ENCODE measurements at places on chromosomes 13 and 19.

DNA sequence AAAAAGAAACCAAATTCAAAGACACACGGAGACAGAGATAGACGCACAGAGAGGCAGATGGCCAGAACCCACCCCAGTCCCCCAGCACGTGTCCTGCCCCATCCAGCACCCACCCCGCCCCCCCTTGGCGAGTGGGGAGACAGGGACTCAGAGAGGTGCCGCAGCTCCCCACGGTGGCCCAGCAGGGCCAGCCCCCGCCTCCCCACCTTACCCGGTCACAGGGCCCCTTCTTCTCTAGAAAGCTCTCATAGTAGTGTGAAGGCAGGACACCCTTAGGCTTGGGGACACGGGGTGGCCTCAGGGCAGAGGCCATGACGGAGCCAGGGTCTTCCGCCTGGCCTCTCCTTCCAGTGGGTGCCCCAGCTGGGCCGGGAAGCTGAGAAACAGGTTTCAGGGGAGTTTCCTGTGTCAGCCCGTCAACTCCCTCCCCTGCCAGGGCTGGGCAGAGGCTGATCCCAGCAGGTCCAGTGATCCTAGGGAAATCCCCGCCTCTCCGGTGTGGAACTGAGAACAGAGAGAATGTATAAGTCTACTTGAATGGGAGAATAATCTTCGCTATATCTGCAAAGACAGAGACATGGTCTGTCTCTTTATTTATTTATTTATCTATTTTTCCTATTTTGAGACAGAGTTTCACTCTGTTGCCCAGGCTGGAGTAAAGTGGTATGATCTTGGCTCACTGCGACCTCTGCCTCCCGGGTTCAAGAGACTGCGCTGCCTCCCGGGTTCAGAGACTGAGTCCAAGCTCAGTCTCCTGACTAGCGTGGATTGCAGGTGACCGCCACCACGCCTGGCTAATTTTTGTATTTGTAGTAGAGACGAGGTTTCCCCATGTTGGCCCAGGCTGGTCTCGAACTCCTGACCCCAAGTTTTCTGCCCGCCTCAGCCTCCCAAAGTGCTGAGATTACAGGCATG lies at the start of gene STAP2:
TSS of gene STAP2 (minus strand) at position 387 of the 915 bp plus-strand sequence. CDS start at position 313, 74 bp downstream.
- peak; percentile 37 for DNase-seq

GRCh38 chr19:18123819-18124218 lies 26.2 kb downstream of the MAST3 start:
- no peak for DNase-seq

DNA sequence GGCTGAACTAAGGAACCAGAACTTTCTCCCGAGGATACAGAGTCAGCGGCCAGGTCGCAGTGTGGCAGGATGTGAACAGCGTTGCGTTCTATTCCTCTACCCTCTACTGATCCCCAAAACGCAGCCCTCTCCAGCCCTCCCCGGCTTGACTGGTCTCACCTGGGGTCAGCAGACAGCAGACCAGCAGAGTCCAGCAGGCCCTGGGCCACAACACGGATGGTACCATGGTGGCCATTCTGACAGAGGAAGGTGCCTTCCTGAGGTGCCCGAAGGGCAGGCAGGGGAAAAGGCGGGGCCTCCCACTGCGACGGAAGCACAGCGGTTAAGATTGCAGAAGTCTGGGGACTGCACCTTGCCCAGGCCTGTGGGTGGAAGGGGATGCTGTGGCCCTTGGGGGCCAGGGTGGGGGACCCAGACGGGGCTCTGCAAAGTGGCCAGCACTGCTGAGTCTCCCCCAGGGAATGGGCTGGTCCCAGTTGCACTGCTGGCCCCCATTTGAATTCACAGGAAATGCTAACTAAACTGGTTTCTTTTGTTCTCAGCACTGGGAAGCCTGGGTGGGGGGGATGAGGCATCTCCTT lies at the start of gene ICAM3:
TSS of gene ICAM3 (minus strand) at position 245 of the 581 bp plus-strand sequence. CDS start at position 235, 10 bp downstream.
- DNase-seq, result peak; percentile 80

DNA sequence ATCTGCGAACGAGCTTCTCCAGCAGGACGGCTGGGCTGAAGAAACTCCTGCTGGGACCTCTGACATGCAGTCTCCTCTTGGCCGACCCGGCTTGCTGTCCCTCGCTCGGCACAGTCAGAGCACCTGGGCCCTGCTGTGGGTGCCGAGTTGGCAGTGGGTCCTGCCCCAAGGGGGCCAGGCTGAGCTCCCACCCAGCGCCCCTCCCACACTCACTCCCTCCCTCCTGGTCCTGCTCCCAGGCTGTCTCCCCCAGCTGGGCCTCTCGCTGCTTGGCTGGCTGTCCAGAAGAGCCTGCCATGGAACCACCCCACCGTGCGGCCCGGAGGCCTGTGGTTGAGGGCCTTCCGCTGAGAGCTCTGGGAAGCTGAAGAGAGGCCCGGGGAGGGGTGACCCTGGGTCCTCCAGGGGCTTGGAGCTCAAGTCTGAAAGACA lies 6.0 kb downstream of the AKT2 start:
- no peak for DNase-seq

DNA sequence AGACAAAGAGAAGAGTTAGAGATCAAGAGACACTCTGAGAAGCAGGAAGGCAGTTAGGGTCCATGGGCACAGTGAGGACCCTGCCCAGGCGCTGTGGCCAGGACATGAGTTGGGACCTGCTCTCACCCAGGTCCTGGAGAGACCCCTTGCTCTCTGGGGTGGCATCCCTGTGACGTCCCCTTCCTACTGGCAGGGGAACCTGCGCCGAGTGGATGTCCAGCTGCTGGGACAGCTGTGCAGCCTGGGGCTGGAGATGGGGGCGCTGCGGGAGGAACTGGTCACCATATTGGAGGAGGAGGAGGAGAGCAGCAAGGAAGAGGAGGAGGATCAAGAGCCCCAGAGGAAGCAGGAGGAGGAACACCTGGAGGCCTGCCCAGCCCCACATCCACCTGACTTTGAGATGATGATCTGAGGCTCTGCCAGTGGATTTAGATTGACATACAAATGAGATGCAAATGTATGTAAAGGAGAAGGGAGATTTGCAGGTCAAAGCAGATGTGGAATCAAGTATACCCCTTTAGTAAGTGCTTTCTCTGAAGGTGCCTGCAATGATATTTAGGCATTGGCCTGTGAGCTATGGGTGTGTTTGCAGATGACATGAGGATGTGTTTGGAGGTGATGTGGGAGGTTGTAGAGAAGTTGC lies 978 bp downstream of the ERICH4 start:
- no peak for DNase-seq

GRCh38 chr19:6766357-6767080 lies 716 bp downstream of the SH2D3A start:
- DNase-seq, result peak; percentile 31

GRCh38 chr13:111184458-111185401 lies 69.6 kb downstream of the ARHGEF7 start:
- DNase-seq, result peak; percentile 47

GRCh38 chr19:5690955-5691821 lies 1.1 kb downstream of the RPL36 start:
- peak; percentile 47 for DNase-seq

DNA sequence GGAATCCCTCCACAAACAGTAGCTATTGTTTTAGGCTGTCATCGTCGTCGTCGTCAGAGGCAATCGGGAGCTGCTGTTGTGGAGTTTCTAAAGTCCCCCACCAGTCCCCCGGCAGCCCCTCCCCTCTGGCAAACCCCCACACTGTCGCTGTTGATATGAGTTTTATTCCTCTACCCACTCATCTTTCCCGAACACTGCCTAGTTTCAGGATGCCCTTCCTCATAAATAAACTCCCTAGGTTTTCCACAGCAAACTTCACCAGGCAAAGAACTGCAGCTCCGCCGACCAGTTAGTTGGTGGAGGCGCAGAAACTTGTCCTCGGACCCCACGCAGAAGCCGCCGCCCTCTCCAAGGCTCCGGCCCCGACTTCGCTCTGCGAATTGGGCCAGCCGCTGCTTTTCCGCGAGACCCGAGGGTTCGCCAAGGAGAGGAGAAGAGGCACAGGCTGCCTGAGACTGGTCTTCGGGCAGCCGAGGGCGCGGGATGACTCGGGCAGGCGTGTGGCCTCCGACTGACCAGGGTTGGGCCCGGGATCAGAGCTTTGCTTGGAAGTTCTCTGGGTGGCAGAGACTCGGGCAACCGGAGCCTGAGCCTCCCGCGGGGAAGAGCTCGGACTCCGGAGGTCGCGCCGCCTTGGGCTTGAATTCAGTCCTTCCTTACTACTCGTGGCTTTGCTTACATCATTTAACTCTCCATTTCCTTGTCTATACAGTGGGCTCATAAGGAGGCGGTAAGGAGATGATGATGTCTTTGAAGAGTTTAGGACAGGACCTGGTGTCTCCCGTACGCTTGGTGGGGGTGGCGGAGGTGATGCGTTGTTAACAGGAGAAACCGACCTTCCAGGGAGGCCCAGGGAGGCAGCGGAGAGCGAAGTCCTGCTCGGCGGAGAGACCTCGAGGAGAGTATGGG lies 7.9 kb downstream of the PDX1 start:
- DNase-seq, result no peak

- no peak for DNase-seq
These were observed 135.7 kb upstream of the SERP2 start for GRCh38 chr13:44237881-44238421.

GRCh38 chr13:33110713-33111413 lies 94.6 kb downstream of the KL start:
- no peak for DNase-seq

GRCh38 chr13:28231642-28232041 lies 93.3 kb downstream of the PAN3 start:
- no peak for DNase-seq

GRCh38 chr19:36838784-36839324 lies 667 bp upstream of the ZNF790 start:
- DNase-seq, result no peak

DNA sequence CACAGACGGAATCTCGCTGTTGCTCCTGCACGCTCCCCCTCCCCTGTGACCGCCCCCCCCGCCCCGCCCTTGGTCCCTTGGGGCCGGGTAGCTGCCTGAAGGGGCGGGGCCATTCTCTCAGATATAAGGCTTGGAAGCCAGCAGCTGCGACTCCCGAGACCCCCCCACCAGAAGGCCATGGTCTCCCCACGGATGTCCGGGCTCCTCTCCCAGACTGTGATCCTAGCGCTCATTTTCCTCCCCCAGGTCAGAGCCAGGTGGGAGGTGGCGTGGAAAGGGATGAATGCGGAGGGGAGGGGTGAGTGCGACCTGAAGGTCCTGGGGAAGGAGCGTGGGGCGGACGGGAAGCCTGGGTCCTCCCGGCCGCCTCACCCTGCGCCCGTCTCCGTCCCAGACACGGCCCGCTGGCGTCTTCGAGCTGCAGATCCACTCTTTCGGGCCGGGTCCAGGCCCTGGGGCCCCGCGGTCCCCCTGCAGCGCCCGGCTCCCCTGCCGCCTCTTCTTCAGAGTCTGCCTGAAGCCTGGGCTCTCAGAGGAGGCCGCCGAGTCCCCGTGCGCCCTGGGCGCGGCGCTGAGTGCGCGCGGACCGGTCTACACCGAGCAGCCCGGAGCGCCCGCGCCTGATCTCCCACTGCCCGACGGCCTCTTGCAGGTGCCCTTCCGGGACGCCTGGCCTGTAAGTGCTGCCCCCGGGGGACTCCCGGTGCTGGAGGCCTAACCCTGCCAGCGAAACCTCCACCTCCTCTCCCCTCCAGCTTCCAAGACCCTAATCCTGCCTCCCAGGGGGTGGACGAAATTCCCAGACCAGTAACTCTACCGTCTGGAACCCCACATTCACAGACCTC lies at the start of gene DLL3:
TSS of gene DLL3 (plus strand) at position 150 of the 845 bp plus-strand sequence. CDS start at position 178, 28 bp downstream.
- no peak for DNase-seq

GRCh38 chr13:93248627-93249047 lies 22.0 kb downstream of the GPC6 start:
- DNase-seq, result no peak

DNA sequence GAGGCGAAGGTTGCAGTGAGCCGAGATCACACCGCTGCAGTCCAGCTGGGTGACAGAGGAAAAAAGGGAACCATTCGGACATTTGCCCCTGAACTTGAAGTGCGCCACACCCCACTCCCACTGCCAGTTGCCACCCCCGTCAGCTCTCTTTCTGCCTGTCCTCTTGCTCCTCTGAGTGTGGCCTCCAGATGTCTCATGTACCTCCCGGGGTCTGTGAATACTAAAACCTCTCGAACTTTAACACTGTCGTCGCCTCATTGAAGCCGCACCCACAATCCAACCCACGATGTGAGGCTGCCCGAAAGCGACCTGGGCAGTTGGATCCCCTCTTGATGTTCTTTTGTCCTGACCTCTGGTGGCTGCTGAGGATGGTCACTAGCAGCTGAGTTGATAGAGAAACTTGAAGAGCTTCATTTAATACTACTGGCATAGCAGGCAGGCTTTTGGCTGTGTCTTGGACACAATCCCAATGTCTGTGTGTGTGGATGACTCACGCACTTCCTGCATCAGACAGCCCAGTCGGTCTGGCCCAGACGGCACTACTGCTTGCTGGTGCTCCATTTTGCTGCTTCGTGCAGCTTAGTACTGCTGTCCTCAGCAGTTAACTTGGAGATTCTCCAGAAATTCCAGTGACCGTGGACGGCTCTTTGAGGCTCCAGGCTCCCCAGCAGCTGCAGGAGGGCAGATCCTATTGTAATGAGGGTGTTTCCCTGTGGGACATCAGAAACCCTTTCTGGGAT lies 4.2 kb downstream of the FPR3 start:
- DNase-seq, result no peak

- DNase-seq, result peak; percentile 96
These were observed 8.6 kb downstream of the PPFIA3 start for GRCh38 chr19:49127674-49128544.

- DNase-seq, result no peak
These were observed 16.5 kb upstream of the TNFAIP8L1 start for GRCh38 chr19:4622695-4623421.

DNA sequence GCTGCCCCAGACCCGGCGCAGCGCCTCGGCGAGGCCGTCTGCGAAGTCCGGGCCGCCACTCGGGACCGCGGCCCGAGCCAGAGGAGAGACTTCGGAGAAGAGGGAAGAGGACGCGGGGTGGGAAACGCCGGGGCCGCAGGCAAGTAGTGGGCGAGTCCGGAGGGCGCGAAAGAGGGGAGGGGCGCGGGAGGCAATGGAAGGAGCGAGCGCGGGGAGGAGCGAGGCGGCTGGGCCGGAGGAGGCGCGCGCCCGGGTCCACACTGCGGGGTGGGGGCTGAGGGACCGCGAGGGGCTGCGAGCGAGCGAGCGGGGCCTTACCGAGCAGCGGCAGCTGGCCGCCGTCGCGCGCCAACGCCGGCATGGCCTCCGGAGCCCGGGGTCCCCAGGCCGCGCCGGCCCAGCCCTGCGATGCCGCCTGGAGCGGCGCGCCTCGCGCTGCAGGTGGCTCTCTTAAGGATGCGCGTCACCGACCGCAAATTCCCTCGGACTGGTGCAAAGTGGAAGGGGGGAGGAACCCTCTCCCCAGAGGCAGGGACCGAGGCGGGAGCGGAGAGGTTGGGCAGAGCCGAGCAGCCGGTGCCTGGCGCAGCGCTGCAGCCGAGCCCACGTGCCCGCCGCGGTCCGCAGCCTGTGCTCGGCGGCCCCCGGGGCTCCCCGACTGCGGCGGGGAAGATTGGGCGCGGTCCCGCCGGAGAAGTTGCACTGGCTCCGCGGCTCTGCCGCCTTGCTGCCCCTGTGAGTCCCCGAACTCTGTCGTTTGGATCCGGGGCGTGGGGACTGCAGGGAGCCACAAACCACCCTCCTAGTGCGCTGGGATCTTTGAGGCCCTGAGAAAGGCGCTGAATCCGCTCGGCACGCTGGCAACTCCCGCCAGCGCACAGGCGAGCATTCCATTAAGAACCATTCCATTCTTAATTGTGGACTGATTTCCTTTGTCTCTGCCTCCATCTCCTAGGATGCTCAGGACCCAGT lies at the start of gene FLT3:
TSS of gene FLT3 (minus strand) at position 427 of the 972 bp plus-strand sequence. CDS start at position 361, 66 bp downstream.
- DNase-seq, result peak; percentile 27

GRCh38 chr19:17339088-17339741 lies 1.9 kb downstream of the GTPBP3 start:
- DNase-seq, result peak; percentile 62
